ENCODE measurements at places on chromosomes 7 and 10.
A peak's percentile ranks its signal among the peaks of the same experiment; 100 is the strongest.

DNA sequence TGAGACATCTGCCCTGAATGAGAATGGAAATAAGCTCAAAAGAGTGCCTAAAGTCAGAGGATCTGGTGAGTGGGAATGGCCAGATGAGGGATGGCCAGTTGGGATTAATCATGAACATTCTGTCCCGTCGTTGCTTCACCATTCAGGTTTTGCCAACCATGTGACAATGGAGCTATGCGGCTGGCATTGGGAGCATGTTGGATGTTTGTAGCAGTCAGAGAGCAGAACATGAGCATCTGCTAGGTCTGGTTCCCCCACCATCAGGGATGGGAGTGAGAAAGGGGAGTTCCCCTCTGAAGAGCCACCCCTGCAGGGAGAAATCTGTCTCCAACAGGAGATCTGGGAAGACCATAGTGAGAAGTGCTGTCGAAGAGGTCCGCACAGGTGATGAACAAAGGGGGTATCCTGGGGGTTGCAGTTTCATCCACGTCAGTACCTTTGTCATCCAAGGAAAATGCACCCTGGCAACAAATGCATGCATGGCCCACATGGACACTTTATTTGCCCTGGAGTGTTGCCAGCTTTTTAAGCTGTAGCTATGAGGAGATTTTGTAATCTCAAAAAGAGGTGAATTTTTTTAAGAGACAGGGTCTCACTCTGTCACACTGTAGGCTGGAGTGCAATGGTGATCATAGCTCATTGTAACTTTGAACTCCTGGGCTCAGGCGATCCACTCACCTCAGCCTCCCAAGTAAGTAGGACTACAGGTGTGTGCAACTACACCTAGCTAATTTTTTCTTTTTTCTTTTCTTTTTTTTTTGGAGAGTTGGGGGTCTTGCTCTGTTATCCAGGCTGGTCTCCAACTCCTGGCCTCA is 190.2 kb downstream of the CAMK1D start:
- H3K4me3 ChIP-seq, result no peak overlapping the region
- no peak for DNase-seq
- H3K27ac ChIP-seq, result no peak overlapping the region
- H3K36me3 ChIP-seq, result no peaks in the 10 kb centered on the region
- H3K4me1 ChIP-seq, result peaks cover 5% of the 10 kb centered on the region

GRCh38 chr10:43055217-43055616 is 21.7 kb upstream of the RET start:
- H3K4me3 ChIP-seq, result no peak overlapping the region
- H3K36me3 ChIP-seq, result no peaks in the 10 kb centered on the region
- H3K27ac ChIP-seq, result no peak overlapping the region
- H3K4me1 ChIP-seq, result no peaks in the 10 kb centered on the region
- DNase-seq, result no peak
- H3K27me3 ChIP-seq, result no peaks in the 10 kb centered on the region

DNA sequence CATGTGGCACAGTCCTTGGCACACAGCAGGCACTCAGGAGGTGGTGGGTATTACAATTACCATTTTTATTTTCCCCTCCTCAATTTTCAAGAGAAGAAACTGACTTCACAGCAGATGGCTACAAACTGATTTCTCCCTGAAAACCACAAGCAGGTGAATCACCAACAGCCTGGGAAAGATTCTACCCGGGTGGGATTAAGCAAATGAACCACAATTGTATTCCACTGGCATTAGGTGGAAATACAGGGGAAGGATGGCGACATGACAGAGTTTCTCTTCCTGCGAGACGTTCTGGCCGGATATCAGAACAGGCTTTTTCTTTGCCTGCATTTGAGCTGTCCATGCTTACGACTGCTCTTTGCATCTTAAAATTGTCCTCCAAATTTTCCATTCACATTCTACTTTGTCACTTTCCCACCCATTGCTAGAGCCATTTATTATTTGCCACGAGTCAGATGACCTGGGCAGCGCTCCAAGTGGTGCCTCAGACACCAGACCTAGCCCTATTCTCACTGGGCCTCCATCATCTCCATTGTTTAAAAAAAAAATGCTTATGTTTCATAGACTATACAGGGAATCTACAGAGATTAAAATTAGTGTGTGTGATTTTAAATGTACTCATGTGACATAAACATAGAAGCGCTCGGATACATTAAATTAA is 4.6 kb downstream of the DENND11 start:
- no peak for DNase-seq
- no peaks in the 10 kb centered on the region for H3K36me3 ChIP-seq
- H3K4me1 ChIP-seq, result peaks cover 6% of the 10 kb centered on the region
- no peak overlapping the region for H3K4me3 ChIP-seq
- H3K27me3 ChIP-seq, result no peaks in the 10 kb centered on the region

DNA sequence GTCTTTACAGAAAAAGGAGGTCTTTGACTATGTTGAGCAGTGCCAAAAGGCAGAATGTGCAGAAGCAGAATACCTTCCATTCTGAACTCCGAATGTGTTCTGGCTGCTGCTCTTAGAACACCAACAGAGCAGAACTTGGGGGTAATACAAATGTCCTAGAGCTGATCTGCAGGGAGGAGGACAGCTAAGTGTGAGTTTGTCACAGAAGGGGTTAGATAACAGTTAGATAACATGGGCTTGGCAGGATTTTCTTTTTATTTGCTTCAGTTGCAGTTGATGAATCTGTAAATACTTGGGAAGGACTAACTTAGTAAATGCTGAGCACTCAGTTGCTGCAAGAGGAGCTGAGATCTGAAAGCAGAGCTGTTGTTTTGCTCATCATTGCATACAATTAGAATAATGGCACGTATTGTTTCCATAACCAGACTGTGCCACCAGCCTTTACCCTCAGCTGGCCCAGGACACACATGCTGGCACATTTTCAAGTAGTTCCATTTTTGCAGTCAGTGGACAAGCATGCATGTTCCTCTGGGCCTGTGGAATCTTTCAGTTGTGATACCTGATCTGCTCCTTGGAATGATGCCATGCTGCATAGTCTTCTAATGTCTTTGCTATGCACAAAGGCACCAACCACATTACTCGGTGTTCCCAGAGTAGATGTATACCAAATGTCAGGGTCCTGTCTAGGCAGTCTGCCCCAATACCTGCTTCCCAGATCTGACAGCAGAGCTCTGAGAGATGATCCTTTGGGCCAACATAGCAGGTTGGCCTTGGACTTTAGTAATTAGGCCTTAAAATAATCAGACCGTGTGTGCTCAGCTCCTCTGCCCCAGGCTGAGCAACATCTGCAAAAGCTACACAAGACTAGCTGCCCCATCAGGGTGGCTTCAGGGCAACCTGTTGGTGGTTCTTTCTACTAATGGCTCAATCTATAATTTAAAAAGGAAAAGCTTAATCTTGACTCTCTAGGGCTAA is 55.7 kb downstream of the GSDME start:
- no peak overlapping the region for H3K27ac ChIP-seq
- H3K36me3 ChIP-seq, result peaks cover 17% of the 10 kb centered on the region
- peak; percentile 67 for DNase-seq
- no peaks in the 10 kb centered on the region for H3K27me3 ChIP-seq
- no peak overlapping the region for H3K4me3 ChIP-seq
- H3K4me1 ChIP-seq, result peaks cover 10% of the 10 kb centered on the region

- H3K4me1 ChIP-seq, result no peaks in the 10 kb centered on the region
- H3K4me3 ChIP-seq, result no peak overlapping the region
- no peak for DNase-seq
- H3K36me3 ChIP-seq, result no peaks in the 10 kb centered on the region
- no peaks in the 10 kb centered on the region for H3K27me3 ChIP-seq
Observed at GRCh38 chr10:33137356-33138005, 179.5 kb upstream of the ITGB1 start.

DNA sequence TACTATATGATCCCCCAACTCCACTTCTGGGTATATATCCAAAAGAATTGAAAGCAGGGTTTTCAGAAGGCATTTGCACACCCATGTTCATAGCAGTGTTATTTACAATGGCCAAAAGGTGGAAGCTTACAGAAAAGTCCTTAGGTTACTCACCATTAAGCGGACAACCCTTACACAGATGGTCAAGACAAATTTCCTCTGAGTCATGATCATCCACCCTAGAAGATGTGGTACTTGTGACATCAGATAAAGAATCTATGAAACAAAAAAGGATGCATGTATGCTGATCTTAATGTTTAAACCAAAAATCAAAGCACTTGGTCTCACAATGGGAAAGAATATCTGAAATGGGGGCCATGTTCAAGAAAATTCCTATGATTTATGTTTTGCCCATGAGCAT is 31.1 kb downstream of the ZC3HAV1 start:
- DNase-seq, result no peak
- no peak overlapping the region for H3K27ac ChIP-seq
- H3K4me1 ChIP-seq, result no peaks in the 10 kb centered on the region
- H3K27me3 ChIP-seq, result no peaks in the 10 kb centered on the region

DNA sequence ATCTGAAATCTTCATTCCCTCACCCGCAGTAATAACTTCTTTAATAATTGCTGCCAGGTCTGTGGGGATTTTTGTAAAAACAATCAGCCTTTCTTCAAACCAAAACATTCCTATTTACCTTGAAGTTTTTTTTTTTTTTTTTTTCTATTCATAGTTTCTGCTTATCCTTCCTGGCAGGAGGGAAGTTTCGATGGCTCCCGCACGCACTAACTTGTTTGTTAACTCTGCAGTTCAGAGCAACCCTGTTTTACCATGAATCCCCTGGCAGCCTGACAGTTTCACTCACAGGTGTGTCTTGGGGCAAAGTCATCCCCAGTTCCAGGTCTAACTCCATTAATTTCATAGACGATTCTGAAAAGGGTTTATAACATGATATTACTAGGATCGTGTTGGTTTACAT is 149.3 kb downstream of the KLF6 start:
- no peaks in the 10 kb centered on the region for H3K27me3 ChIP-seq
- no peak overlapping the region for H3K27ac ChIP-seq
- H3K4me3 ChIP-seq, result no peak overlapping the region
- peak; percentile 42 for DNase-seq

GRCh38 chr10:132330486-132330833 is 1.5 kb upstream of the LRRC27 start:
- no peaks in the 10 kb centered on the region for H3K27me3 ChIP-seq
- no peak overlapping the region for H3K27ac ChIP-seq
- no peak overlapping the region for H3K4me3 ChIP-seq
- H3K36me3 ChIP-seq, result peaks cover under 1% of the 10 kb centered on the region
- DNase-seq, result no peak

DNA sequence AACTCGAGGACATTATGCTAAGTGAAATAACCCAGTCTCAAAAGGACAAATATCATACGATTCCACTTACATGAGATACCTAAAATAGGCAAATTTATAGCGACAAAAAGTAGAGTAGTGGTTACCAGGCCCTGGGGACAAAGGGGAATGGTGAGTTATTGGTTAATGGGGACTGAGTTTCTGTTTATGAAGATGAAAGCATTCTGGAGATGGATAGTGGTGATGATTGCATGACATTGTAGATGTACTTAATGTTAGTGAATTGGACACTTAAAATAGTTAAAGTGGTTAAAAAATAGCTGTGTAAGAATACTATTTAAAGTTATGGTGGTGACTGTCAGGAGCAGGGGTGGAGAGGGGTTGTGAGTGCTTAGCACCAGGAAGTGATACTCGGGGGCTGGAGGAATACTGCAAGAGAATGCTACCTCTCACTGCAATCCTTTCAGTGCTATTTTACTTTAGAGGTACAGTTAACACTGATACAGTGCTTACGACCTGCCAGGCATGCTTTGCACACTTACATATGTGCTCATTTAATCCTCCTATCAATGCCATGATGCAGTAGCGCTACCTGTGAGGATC is 16.7 kb upstream of the TEX36 start:
- no peaks in the 10 kb centered on the region for H3K36me3 ChIP-seq
- DNase-seq, result no peak
- H3K4me1 ChIP-seq, result no peaks in the 10 kb centered on the region
- H3K27me3 ChIP-seq, result no peaks in the 10 kb centered on the region
- H3K4me3 ChIP-seq, result no peak overlapping the region

DNA sequence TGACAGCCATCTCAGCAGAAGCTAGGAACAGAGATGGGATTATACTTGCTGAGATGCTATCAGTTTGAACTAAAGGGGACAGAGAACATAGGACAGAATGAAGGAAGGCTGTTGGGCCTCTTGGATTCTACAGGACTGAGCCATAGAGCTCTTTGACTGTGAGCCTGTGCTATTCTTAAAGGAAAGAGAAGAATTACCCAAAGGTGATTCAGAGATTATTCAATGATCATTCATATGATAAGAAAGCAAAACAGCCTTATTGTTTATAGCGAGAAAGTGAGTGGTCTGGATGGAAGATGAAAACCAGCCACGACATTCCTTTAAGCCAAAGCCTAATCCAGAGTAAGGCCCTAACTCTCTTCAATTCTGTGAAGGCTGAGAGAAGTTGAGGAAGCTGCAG is 69.7 kb upstream of the NEUROD6 start:
- H3K4me1 ChIP-seq, result no peaks in the 10 kb centered on the region
- H3K36me3 ChIP-seq, result no peaks in the 10 kb centered on the region
- no peak overlapping the region for H3K4me3 ChIP-seq
- DNase-seq, result no peak

- no peak for DNase-seq
- peaks cover 81% of the 10 kb centered on the region for H3K27me3 ChIP-seq
- H3K4me1 ChIP-seq, result peaks cover 12% of the 10 kb centered on the region
- H3K27ac ChIP-seq, result no peak within 1 kb of the TSS
- peak within 1 kb of the TSS; percentile 37 for H3K4me3 ChIP-seq
Observed at GRCh38 chr10:86366033-86366901, at the start of gene GRID1. TSS of gene GRID1 (minus strand) at chr10:86366795.

- H3K27ac ChIP-seq, result no peak overlapping the region
- H3K4me1 ChIP-seq, result peaks cover 12% of the 10 kb centered on the region
- H3K36me3 ChIP-seq, result peaks cover 3% of the 10 kb centered on the region
Observed at GRCh38 chr10:112797197-112797596, 152.8 kb upstream of the TCF7L2 start.

DNA sequence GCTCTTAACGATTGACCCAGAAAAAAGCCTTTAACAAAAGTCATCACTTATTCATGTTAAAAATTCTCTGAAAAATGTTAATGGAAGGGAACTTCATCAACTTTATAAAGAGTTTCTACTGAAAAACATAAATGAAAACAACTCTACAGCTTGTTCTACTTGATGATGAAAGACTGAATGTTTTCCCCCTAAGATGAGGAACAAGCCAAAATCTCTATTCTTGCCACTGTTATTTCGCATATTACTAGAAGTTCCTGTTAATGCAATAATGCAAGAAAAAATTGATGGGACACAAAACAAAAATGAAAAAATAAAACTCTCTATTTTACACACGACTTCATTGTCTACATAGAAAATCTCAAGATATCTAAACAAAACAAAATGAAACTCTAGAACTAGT is 249.8 kb upstream of the AKR1E2 start:
- DNase-seq, result no peak
- H3K4me1 ChIP-seq, result no peaks in the 10 kb centered on the region
- H3K27ac ChIP-seq, result no peak overlapping the region
- H3K36me3 ChIP-seq, result no peaks in the 10 kb centered on the region

GRCh38 chr7:69764147-69764546 is 165.9 kb downstream of the AUTS2 start:
- no peak for DNase-seq
- H3K27me3 ChIP-seq, result no peaks in the 10 kb centered on the region
- H3K4me3 ChIP-seq, result no peak overlapping the region
- H3K36me3 ChIP-seq, result no peaks in the 10 kb centered on the region
- H3K4me1 ChIP-seq, result no peaks in the 10 kb centered on the region
